ENCODE measurements at places on chromosomes 1 and 21. TPM values are rescaled to one million over a fixed set of nuclear protein-coding genes. Genes with fewer than 3 reads are reported as not detected.

- no peak for DNase-seq
Observed at GRCh38 chr1:46812065-46812963, 13.5 kb downstream of the CYP4B1 start.

DNA sequence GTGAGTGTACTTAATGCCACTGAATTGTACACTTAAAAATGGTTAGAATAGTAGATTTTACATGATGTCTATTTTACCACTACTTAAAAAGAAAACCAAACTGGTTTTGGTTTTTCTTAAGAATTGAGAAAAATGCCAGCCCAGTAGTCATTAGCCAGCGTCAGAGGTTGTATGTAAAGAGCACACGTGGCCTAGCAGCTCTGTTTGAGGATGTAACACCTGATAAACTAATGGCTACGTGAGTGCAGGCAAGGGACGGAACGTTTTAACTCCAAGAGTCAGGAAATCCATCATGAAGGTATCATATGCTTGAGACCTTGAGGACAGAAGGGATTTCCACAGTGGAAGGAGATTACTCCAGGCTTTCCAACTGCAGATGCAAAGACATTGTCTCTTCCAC is 223.7 kb downstream of the MRPL39 start:
- DNase-seq = no peak

FDPS gene
- 38.2 TPM for total RNA-seq

OR2T2 gene
- not detected for total RNA-seq

SRGAP2 gene
- total RNA-seq = 11.3 TPM

GRCh38 chr1:206580438-206581113 is 31.7 kb downstream of the EIF2D start:
- no peak for DNase-seq

DNA sequence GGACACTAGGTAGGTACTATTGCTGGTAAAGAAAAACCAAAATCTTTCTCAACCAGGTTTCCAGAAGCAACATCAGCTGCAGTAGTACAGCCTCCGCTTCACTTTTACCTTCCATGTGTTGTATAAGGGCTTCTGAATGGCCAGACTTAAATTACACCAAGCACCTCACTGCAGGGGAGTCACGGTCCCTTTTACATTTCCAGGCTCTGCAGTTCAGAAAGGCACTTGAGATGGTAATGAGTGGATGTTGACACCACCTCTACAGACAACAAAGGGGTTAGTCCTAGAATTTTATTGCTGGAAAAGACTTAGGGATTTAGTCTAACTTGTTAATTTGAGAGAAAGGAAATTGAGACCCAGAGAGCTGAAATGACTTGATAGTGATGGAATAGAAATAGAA is 12.0 kb upstream of the DUSP12 start:
- DNase-seq = no peak

GRCh38 chr1:83813576-83813975 is 185.4 kb downstream of the TTLL7 start:
- no peak for DNase-seq

DNA sequence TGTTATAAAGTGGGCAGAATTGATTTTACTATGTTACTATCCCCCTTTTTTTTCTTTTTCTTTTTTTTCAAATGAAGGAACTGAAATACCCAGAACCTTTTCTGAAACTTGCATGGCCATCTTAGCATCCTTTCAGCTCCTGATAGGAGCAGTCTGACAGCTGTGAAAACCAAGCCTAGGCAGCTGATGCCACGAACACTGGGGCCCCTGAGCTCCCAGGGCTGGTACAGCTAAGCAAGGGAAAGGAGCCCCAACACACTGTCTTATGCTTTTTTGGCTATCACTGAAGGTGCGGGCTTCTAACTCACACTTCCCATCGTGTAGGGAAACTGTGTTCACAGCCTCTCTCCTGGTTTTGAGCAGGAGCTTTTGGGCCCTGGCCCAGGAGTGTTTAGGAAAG is 23.0 kb upstream of the CAMK1G start:
- no peak for DNase-seq

SMIM1 gene
- total RNA-seq = 1.6 TPM
